ENCODE measurements at places on chromosomes 7 and 10. TPM values are rescaled to one million over a fixed set of nuclear protein-coding genes. Genes with fewer than 3 reads are reported as not detected.

HYAL4 gene
- not detected for total RNA-seq

GPR15LG gene
- not detected for total RNA-seq

CARD11 gene
- 1.5 TPM for total RNA-seq

SEPTIN7 gene
- 176 TPM for total RNA-seq

GDF10 gene
- not detected for total RNA-seq

TRPV5 gene
- not detected for total RNA-seq

ZNF12 gene
- total RNA-seq: 10.0 TPM

TTYH3 gene
- total RNA-seq: 56.3 TPM

FAM25A gene
- not detected for total RNA-seq

Data from A549 treated with Mapracorat at 1 μM for 4 hours (cell line).